Cortex of kidney (tissue), 1 donor: ENCODE measurements at places on chromosomes 6 and 20.

DNA sequence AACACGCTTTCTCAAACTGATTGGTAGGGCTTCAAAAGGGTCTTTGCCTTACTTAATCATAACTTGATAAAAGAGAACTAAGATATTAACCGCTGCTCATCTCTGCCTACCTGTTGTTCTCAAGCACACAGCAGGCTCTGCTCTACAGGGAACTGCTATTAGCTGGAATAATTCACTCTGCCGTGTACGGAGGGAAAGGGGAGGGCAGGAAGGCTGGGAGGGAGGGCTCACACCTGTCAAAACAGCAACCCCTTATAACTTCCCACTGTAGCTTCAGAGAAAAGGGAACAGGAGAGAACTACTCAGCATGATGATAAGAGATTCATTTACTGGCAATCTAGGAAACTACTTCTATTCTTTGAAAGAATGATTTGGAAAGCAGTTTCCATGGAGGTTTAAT is 75.1 kb downstream of the ZMYND8 start:
- no peak for DNase-seq

DNA sequence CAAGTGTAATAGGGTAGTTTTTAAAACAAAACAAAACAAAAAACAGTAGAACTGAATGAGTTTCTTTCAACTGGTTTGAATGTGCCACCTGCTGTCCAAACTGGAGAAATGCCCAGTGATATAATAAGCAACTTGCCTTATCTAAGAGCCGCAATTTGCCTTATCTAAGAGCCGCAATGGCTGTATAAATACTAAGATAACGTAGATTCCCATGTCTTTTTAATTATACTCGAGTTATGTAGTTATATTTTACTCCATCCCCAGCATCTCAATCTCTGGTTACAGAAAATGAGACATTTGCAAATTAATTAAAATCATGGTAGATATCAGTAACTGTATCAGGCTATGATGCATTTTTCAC is 67.2 kb downstream of the RPP40 start:
- no peak for DNase-seq

GRCh38 chr6:67200626-67201403 is 1434.3 kb upstream of the ADGRB3 start:
- DNase-seq = no peak

GRCh38 chr6:30672445-30673253 is at the start of gene DHX16:
DHX16 (minus strand) TSS chr6:30673006; CDS start chr6:30672841, 165 bp downstream.
- no peak for DNase-seq

GRCh38 chr6:20242397-20242796 is 30.1 kb upstream of the MBOAT1 start:
- no peak for DNase-seq

DNA sequence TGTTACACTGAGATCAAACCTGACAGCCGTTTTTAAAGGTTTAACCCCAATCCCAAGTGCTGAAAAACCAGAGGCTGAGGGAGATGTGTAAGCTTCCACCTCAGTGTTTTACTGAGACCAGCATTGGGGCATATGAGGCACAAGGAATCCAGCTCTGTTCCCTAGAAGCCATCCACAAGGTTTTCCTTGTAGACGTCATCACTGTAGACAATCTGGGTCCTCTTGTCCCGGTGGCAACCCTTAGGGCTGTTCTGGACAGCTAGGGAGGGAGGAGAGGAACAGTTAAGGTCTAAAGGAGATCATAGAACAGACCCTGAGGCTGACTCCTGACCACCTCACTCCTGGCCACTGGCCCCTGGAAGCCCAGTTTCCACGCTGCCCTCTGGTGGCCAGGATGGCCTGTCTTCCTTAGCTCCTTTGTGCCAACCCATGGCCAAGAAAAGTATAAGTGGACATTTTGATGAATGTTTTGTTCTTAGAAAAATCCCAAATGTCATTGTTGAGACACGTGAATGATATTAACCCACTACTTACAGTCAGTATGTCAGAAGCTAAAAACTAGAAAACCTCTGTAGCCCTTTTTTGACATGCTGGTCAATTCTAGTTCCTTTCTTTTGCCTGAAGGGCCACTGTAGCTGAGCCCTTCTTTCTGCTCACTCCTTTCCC is 6.4 kb downstream of the CFB start:
- DNase-seq = no peak

DNA sequence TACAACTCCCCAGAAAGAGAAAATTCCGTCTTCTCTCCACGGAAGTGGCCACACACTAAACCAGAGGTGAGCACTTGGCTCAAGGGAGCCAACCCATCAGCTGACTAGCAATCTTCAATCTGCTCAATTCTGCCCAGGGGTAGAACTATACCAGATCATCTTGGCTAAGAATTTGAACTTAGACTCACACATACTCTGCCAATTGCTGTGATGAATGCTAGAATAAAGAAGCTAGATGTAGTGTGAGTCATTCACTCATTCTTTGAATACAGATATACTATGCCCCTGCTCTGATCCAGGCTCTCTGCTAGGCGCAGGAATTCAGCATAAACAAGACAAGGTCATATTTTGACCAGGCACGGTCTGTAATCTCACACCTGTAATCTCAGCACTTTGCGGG is 147.9 kb upstream of the SHLD1 start:
- no peak for DNase-seq

GRCh38 chr6:28638787-28639430 is 113.2 kb downstream of the GPX5 start:
- no peak for DNase-seq

DNA sequence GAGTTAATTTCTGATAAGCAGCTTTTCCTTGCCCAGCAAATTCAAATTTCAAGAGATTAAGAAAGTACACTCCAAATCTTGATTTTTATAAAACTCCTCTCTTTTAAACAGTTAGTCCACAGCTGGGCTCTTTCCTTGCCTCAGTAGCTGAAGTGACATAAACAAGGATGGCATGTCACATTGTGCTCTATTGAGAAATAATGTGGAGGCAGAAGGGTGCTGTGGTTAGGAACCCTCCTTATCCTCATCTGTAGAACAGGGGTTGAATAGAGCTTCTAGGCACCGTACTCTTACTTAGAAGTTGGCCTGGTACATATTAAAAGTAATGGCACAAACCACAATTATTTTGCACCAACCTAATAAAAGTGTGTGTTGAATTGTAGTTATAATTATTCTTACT is 70.3 kb downstream of the RSPO3 start:
- no peak for DNase-seq

DNA sequence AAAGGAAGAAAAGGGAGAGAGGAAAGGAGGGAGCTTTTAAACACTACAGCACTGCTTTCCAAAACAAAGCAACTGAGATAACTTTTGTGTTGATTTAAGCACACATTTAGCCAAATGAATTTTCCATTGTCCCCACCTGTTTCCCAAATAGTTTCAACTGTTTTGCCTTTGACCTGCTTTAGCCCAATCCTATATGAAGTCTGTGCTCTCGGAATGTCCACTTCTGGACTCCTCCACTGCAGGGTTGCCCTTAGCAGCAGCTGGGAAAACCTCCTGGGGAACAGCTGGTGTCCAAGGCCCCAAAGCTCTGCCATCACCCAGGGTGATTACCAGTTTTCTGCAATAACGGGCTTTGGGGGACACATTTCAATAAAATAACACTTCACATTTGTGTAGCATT is 44.9 kb upstream of the PKHD1 start:
- DNase-seq = no peak

GRCh38 chr20:51473771-51474170 is 68.7 kb downstream of the NFATC2 start:
- no peak for DNase-seq

DNA sequence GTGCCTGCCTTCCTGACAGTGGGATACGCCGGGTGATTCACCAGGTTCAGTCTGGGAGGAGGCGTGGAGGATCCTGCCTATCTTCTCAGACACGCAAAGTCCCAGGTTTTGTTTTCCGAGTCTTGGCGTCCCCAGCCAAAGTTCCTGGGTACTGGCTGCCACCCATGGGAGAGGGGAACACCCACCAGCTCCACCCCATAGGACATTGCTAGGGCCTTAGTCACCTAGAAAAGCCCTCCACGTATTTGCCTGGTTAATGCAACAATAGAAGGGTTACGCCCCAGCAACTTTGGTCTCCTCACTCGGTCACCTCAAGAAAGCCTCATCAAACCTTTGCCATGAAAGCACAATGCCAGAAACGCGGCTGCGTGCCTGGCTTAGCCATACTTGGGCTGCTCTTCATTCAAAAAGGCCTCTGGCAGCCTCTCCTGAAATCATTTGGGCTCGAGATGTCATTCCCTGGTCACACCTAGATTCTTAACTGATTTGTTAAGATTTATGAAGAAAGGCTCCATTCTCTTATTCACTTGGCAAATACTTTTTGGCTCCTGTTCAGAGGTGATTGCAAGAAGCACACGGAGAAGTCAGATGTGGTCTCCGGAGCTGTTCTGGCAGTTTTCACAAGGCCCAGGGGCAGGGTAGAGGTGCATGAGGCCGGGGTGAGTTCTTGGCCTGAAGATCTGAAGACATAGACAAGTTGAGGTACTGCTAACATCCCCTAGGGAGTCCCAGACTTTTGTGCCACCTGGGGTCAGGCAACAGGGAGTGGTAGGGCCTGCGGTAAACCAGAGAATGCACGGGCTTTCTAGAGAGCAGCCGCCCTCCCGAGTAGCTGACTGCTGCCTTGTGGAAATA is 35.5 kb upstream of the ZNF133 start:
- DNase-seq = no peak

DNA sequence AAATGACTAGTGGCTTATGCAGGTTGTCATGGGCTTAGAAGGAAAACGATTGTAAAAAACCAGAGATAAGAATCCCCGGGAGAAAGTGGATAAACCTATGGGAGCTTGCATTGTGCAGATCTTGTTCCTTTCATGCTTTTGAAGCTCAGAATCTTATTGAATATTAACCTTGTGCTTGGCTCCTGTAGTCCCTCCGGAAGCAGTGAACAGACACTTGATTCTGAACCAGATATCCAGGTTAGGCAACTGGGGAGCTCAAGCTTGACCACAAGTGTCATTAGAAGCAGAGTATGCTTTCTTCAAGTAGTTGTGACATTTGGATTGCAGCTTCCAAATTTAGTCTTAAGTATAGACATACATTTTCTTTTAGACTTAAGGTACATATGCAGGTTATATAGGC is 212.6 kb upstream of the MOCS1 start:
- DNase-seq = no peak

DNA sequence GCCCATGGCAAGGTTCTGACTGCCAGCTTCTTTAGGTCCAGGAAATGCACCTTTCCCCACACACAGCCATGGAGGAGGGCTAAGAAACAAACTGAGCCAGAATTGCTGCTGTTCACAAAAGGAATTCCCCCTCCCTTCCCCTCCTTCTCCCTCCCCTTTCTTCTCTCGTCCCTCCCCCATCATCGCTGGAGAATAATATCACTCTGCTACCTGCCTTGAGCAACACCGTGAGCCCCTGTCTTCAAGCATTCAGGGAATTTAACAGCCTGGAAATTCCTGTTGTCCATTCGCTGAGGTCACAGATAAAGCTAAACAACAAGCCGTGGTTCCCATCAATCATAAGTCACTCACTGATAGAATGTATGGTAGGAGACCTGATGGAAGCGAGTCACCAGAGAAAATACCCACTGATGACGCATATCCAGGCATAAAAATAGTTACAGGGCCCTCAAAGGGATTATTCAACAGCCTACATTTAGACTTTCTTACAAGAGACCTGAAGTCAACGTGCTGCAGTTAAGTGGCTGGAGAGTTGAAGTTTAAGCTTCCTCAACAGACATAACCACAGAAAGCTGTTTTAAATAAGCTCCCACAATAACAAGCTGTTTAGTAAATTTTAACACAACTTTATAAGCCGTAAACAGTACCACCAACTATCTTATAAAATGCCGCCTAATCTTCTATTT is 59.7 kb downstream of the HIVEP2 start:
- DNase-seq = no peak

DNA sequence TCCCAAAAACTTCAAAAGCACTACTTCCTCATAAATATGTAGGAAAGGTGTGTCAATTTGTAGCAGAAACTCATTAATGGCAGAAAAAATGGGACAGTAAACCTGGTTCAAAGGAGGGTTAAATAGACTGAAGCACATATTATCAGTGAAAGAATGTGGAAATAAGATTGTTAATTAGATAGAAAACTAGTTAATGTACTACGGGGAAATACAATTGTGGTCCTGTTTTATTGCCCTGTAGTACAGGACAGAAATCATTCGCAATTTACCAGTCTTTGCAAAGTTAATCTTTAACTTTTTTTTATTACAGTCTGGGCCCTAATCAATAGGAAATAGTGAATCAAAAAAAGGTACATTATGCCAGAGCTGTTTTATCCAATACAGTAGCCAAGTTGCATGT is 82.0 kb upstream of the PAK5 start:
- no peak for DNase-seq

DNA sequence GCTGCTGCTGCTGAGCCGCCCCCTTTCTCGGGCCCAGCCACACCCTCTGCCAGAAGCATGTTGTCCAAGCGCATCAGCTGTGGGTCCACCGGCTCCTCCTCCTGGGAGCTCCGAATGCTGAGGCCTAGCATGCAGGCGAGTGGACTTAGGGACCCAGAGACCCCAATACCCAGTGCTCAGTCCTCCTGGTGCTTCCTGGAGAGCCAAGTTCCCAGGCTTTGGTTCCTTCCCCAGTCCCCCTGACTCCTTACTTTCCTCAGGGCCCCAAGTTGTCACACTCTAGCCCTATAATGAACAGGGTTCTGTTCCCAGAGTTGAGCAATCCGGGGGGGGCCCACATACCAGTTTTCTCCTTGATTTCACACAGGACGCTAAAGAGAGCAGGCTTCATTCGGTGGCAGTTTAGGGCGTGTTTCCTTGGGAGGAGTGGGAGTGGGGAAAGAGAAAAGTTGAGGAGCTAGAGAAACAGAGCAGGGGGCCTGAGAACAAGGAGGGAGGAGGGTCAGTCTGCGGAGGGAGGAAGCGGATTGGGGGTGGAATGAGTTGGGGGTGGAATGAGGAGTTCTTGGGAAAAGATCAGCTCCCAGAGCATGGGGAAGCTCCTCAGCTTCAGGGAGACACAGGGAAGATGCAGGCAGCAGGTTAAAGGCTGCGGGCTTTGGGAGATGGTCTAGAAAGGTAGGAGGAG is 1.5 kb downstream of the PBX2 start:
- no peak for DNase-seq

- no peak for DNase-seq
These were observed 230.6 kb downstream of the TSHZ2 start for GRCh38 chr20:53202777-53203176.

GRCh38 chr6:51529240-51529639 is 558.2 kb downstream of the PKHD1 start:
- DNase-seq = no peak

GRCh38 chr6:13841936-13842335 is 27.6 kb upstream of the MCUR1 start:
- DNase-seq = no peak

- DNase-seq = no peak
These were observed 172.1 kb upstream of the RUNX2 start for GRCh38 chr6:45156075-45156474.

DNA sequence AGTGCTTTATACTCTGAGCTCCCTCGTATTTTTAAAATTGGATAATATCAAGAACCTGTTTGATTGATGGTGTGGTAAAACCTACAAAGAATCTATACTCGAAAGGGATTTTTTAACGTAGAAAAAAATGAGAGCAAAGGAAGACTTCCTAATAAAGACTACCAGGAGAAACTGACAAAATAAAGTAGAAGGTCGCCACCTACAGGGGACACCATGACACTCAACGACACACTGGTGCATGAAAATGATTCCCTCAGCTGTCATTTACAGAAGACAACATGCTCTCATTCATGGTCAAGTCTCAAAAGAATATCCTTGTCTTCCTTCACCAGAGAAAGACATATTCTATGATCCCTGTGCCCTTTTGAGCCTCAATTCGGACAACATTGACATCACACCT is 10.1 kb upstream of the NHSL1 start:
- DNase-seq = no peak
